ENCODE measurements at places on chromosomes 4 and X.

- DNase-seq = no peak
These were observed 30.1 kb upstream of the NUP54 start for GRCh38 chr4:76178296-76178695.

- DNase-seq = no peak
These were observed 1.3 kb upstream of the INTU start for GRCh38 chr4:127631420-127631819.

DNA sequence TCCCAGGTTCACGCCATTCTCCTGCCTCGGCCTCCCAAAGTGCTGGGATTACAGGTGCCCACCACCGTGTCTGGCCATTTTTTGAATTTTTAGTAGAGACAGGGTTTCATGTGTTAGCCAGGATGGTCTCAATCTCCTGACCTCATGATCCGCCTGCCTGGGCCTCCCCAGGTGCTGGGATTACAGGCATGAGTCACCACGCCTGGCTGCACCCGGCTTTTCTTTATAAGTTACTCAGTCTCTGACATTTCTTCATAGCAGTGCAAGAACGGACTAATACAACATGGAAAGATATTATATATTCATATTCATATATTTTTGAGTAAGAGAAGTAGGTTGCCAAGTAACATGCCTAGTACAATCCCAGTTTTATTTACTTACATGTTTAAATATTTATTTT is 22.9 kb downstream of the SHROOM3 start:
- DNase-seq = no peak

GRCh38 chr4:8727131-8727530 is 134.6 kb downstream of the CPZ start:
- DNase-seq = no peak

GRCh38 chr4:89949782-89950387 is 55.2 kb downstream of the MMRN1 start:
- DNase-seq = no peak

GRCh38 chr4:110977554-110977953 is 354.7 kb upstream of the PITX2 start:
- no peak for DNase-seq

GRCh38 chrX:41906515-41907187 is 16.7 kb downstream of the CASK start:
- no peak for DNase-seq

DNA sequence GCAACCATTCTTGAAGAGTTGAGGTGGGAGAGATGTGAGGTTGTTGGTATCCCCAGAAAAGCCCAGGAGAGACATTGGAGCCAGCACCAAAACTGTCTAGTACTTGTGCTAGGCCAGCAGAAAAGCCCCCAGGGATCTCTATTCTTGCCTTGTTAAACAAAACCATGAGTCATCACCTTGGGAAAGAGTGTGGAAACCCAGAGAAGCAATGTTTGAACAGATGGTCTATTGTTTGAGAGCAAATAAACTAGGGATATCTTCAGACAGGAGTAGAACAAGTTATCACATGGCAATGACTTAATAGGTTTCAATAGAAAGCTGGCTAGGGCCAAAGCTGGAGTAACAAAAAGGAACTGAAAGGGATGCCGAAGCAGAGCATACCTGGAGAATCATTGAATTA is 195.7 kb upstream of the CASK start:
- no peak for DNase-seq

DNA sequence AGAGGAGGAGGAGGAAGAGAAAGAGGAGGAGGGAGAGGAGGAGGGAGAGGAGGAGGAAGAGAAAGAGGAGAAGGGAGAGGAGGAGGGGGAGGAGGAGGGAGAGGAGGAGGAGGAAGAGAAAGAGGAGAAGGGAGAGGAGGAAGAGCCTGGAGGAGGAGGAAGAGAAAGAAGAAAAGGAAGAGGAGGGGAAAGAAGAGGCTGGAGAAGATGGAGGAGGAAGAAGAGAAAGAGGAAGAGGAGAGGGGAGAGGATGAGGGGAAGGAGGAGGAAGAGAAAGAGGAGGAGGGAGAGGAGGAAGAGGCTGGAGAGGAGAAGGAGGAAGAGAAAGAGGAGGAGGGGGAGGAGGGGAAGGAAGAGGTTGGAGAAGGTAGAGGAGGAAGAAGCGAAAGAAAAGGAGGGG is 46.0 kb upstream of the SHOX start:
- DNase-seq = no peak

- DNase-seq = no peak
These were observed 69.7 kb downstream of the RPS6KA6 start for GRCh38 chrX:84118315-84118714.

- no peak for DNase-seq
These were observed 390.7 kb downstream of the STPG2 start for GRCh38 chr4:97752599-97752998.

- DNase-seq = no peak
These were observed 36.8 kb downstream of the BOD1L1 start for GRCh38 chr4:13590766-13591165.

GRCh38 chr4:128658214-128658631 is 151.3 kb upstream of the JADE1 start:
- no peak for DNase-seq

DNA sequence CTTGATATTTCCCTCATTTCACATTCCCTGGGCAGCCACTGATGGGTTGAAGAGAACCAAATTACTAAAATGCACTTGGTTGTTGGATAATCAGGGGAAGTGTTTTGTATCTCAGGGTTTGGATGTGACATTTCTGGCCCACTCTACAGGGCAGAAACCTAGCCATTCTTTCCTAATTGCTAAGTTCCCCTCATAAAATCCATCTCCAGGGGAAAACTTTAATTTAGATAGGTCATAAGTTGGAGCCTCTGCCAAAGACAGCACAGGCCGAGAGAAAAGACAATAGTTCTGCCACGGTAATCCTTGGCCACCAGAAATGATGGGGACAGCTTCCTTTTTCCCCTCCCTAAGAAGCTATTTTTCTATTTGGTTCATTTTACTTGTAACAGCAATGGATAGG is 192.7 kb upstream of the C1QTNF7 start:
- no peak for DNase-seq

DNA sequence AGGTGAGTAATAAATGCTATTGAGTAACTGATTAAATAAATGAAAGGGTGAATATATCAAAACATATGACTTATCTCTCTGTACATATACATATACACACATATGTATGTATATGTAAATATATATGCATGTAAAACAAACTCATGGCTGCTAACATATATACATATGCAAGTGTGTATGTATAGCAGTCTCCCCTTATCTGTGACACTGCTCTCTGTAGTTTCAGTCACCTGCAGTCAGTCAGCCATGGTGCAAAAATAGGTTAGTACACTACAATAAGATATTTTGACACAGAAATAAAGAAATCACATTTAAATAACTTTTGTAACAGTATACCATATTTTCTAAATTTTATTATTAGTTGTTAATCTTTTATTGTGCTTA is 467.4 kb downstream of the EPHA5 start:
- DNase-seq = no peak

DNA sequence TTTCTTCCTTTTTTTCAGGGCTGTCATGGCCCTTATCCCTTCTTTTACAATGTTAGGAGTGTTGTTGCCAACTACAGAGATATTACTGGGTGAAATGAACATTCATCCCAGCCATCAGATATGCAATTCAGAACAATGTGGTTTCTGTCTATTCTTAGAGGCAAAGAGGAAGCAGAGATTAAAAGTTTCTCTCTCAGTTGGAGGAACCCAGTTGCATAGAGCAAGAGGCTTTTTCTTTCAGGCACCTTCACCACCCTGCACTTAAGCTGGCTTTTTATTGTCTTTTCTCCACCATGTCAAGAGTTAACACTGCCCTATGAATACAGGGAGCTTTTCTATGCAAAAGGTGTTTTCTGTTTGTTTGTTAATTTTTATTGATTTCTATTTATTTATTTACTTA is 1559.6 kb upstream of the IGFBP7 start:
- DNase-seq = no peak

GRCh38 chrX:7086384-7086783 is 61.1 kb upstream of the STS start:
- no peak for DNase-seq

- no peak for DNase-seq
These were observed at the start of gene USP51 for GRCh38 chrX:55489314-55490009. USP51 (minus strand) TSS chrX:55489848; CDS start chrX:55488939, 909 bp downstream.

DNA sequence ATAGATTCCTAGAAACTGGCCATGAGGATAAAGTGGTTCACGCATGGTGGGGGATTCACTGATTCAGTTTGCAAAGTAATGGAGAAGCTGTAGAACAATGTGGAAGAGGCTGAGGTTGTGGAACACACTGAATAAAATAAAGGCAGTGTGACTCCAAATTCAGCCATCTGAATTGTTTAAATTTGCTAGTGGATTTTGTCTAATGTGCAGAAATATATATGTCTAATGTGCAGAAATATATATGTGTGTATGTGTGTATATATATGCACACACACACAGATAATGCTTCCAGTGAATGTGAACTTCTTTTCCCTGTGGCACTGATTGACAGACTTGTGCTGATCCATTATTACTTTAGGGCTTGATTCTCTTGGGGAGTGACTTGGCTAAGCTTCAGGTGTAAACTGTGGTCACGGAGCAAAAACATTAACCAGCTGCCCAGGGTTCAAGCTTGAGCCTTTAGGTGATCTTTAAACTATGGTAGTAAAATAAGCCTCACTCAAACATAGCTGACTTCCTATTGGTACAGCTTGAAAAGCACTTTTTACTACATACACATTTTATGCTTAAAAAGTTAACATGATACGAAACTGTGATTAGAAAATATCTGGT is 3.5 kb downstream of the STBD1 start:
- DNase-seq = no peak

DNA sequence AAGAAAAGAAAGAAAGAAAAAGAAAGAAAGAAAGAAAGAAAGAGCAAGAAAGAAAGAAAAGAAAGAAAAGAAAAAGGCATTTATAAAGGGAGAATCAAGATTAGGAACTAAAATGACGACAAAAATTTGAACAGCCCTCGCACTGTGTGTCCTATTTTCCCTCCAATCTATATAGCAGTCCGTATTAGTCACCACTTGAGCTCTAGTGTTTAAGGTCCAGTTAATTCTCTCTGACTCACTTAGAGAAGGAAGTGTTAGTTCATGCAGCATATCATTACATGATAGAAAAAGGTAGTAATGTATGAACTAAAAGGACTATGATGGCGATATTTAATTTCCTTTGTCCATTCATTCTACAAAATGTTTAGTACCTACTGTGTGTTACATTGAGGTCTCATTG is 122.7 kb downstream of the CBLL2 start:
- no peak for DNase-seq

DNA sequence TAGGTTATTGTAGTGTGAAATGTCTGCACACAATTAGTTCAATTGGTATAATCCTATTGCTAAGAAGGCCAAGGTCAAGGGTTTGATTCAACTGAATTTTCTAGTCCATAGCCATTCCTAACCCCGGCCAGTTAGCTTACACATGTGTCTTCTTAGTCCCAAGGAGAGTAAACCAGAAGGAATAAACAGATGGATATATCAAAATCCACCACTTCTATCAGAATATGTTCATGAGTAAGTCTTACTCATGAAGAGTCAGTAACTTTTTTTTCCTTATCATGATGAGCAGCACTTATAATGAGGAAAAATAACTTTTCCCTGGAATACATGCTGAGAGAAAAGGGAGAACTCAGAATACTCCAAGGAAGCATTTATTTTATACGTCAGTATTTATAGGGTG is 9.5 kb downstream of the HHIP start:
- no peak for DNase-seq

DNA sequence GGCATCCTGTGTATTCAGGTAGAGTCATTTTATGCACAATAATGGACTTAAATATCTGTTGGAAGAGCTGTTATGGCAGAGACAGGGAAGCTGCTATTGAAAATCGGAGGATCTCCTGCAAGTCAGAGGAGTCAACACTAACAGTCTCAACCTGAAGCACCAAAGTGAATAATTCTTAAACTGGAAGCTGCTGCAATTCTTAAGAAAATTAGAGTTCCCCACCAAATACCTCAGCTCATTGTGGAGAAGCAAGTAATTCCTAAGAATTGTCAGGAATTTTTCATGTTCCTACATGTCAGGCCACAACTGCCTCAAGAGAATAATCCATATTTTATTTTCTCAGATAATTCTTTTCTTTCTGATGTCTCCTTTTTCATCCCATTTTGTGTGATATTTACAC is 892.6 kb upstream of the LCORL start:
- DNase-seq = no peak

DNA sequence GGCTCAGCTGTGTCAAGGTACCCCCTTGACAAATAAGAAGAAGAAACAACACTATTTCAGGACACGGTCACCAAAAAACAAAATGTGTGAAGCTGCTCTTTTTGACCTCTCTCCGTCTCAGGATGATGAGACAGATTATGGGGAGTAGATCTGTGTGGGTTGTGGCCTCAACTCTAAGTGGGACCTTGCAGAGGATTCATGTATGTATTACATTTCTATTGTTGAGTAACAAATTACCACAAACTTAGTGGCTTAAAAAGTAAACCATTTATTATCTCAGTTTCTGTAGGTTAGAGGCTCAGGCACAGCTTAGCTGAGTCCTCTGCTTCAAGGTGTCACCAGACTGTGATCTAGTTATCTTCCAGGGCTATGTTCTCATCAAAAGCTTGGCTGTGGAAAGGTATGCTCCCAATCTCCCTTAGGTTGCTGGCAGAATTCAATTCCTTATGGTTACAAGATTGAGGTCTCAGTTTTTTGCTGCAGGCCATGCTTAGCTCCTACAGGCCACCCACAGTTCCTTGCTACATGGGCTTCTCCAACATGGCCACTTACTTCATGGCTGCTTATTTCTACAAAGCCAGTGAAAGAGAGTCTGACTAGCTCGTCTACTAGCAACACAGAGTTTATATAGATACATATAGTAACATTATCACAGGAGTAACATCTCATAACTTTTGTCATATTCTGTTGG is 28.1 kb downstream of the DGKK start:
- no peak for DNase-seq

DNA sequence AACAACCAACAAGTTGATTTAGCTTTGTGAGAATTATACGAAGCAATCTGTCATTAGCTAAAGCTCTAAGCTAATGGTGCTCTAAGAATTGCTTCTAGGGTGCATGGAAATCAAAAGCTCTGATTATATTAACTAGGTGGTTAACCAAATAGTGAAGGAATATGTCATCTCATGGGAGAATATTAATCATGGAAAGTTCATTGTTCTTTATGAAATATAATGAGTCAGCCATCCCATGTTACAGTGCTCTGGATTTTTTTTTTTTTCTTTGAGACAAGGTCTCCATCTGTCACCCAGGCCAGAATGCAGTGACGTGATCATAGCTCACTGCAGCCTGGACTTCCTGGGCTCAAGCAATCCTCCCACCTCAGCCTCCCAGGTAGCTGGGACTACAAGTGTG is 10.5 kb downstream of the DCAF8L2 start:
- DNase-seq = no peak

- no peak for DNase-seq
These were observed 481 bp downstream of the UTP3 start for GRCh38 chr4:70688795-70689231.

- DNase-seq = no peak
These were observed 377.9 kb downstream of the SMARCA1 start for GRCh38 chrX:129145385-129145784.

- no peak for DNase-seq
These were observed 4.7 kb upstream of the ASMT start for GRCh38 chrX:1610166-1610565.

All from cerebellar nuclear complex (tissue), 1 donor.